Stimulated activated CD4-positive, alpha-beta T cell treated with anti-CD3 and anti-CD28 coated beads, Interleukin-4, amount 100 ng/mL, for 48 hours (primary cell): ENCODE measurements at places on chromosomes 6 and 20.

DNA sequence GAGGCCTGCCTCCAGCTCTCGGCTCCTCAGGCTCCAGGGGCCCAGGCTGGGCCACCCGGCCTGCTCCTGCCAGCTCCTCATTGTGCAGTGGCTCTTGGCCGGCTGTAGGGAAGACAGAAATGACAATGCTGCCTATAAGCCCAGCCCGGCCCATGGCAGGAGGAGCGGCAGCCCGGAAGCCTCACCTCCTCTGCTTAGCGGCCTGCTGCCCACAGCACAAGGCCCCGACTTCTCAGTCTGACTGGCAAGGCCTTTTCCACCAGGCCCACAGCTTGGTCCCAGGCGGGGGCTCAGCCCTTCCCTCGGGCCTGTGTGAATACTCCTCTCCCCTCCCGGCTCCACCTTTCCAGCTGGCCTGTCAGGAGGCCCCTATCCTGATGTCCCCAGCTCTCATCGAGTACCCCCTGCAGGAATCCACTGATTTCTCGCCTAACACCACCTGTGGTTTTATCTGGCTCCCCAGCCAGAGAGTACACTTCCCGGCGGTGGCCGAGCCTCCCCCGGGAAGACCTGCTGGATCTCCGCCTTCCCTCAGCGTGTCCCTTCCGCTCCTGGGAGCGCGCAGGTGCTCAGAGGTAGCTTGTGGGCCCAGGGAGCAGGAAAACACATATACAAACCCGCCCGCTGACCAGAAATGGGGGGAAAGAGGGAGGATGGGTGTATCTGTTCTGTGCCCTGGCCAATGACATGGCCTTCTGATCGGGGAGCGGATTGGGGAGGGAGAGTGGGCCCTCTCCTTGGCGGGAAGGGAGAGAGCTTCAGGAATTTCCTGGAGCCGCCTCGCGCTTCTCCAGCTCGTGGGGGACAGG, 963 bp downstream of the DDRGK1 start:
- no peak for DNase-seq

- no peak for DNase-seq
Observed at GRCh38 chr6:80728101-80728750, 621.8 kb downstream of the BCKDHB start.

GRCh38 chr6:70289299-70289698, 13.6 kb downstream of the COL9A1 start:
- DNase-seq = no peak

DNA sequence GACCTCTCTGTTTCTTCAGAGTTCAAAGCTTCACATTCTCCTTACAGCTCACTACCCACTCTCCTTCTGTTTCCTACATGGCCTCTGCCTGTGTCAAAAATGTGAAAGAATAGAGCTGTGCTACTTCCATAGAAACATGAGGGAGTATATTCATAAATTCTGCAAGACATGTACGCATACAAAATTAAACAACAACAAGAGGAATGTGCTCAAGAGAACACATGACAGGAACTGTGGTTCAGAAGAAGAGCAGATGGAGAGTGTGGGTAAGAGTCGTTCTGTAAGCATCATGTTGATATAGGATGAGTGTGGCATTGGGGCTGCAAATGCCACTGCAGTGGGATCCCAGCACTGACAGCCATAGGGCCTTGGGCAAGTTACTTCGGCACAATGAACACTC, 266.6 kb upstream of the SASH1 start:
- DNase-seq = no peak

GRCh38 chr6:86706449-86706848, 230.9 kb upstream of the HTR1E start:
- DNase-seq = no peak

- DNase-seq = no peak
Observed at GRCh38 chr6:11123978-11124377, 12.5 kb upstream of the ERVFRD-1 start.
